ENCODE measurements at places on chromosomes 1 and 21.

GRCh38 chr1:172893146-172893841, 157.4 kb downstream of the TNFSF18 start:
- DNase-seq, result no peak

- no peak for DNase-seq
Observed at GRCh38 chr1:244548558-244549115, 87.6 kb downstream of the CATSPERE start.

DNA sequence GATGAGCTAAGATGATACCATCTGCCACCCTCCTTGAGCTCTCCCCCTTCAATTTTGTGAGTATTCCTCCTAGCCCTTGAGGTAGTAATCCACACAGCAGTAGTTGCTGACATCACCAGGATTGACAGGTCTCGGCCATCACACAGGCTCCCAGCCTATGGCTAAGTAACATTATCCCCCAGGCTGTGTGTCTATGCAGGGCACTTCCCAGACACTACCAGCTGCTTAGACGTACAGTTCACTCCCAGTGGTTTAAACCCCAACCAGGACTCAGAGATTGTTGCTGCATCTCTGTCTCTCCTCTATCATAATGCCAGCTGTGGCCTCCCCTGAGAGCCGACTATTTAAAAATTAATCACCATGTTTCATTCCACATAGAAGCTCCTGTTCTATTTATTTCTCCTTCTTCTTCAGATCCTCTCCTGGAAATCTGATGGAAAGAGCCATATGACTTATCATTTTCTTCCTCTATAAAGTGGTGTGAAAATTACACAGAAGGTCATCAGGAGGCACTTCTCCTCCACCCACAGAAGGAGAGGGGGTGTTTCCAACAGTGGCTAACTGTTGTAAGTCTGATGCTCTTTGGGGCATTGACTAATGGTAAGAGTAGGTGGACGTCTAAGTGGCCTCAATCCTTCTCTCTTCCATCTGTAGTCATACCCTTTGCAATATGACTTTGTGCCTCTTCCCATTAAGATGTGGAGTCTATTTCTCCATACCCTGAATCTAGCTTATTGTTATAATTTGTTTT, 396.3 kb downstream of the SETD4 start:
- DNase-seq, result no peak

DNA sequence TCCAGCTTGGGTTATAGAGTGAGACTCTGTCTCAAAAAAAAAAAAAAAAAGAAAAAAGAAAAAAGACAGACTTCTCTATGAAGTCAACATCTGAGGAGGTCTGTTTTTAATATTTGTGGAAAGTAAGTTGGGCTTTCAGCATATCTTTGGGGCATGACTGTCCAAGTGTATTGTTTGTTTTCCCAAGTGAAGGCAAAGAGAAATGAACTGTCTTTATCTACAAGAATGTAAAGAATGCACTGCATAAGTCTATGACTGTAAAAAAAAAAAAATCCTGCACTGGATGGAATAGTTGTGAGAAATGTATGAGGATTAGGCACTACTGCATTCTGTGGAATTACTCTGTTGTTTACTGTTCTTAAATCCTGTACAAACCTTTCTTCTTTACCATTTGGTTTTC, 45.6 kb upstream of the TMEM61 start:
- peak; percentile 94 for DNase-seq

DNA sequence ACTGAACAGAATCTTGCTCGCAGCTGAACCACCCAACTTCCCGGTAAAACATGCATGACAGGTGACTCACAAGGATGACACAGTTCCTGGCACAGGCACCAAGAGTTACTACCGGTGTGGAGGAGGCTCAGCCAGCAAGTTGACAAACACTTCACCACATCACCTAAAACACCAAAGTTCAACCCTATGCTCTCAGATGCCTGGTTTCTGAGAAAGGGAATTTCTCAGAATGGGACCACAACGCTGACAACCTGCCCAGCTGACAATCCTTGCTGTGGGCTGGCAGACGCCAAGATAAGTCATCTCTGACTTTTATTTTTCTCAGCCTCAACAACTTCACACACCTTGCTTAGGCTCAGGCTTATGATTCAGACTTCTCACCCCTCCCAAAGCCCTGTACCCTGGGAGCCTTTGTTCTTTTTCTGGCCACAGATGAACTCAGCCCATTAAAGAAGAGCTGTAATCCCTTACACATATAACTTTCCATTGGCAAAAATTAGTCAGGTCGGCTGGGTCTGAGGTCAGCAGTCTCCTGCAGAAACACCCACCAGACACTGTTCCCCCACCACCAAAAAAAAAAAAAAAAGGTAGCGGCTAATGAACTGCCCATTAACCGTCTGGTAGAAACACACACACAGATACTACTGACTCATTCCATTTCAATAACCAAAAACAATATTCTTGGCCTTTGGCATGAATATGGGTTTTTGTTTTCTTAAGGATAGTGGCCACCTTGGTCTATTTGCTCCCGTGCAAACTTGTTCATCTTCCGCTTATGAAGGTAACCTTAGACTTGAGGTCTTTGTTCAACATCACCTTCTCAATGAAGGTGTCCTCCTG, 10.8 kb upstream of the TIAM1 start:
- peak; percentile 41 for DNase-seq

DNA sequence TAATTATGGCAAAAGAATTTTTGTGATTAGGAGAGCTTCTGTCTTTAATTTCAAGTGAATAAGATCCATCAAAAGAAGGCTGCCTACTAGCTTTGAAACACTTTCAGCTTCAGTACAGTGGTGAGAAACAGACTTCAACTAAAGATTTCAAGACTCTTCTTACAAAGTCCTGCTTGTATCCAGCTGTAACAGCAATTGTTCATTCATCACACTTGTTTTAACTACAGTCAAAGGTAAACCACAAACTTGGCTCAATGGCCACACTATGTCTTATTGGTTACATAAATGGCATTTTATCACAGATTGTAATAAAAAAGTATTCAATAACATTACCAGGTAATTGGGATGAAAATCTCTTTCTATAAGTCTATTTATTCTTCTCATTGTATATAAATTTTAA, 59.2 kb downstream of the WARS2 start:
- DNase-seq, result peak; percentile 5

DNA sequence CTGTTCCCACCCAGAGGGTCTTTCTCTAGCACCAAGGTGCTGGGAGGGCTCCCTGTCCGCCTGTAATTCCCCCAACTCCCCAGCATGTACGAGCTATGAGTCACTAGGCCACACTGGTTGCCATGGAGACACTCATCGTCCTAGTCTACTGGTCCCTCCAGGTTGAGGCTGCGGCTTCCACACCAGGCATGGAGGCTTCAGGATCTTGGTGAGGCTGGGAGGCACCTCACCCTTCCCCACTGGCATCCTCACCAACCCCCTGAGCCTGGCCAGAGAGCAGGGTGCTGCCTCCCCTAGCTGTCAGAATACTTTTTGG, 75.6 kb upstream of the KAZN start:
- DNase-seq, result peak; percentile 57

Measured in AG09309 (cell line).